Cerebellar nuclear complex (tissue), 1 donor: ENCODE measurements at places on chromosomes 16 and 17.

GRCh38 chr17:3926860-3927627, 10.8 kb upstream of the P2RX1 start:
- DNase-seq = no peak

GRCh38 chr17:61659437-61659836, 68.4 kb upstream of the NACA2 start:
- DNase-seq = no peak

- no peak for DNase-seq
Observed at GRCh38 chr17:37826497-37827430, 81.9 kb upstream of the HNF1B start.

DNA sequence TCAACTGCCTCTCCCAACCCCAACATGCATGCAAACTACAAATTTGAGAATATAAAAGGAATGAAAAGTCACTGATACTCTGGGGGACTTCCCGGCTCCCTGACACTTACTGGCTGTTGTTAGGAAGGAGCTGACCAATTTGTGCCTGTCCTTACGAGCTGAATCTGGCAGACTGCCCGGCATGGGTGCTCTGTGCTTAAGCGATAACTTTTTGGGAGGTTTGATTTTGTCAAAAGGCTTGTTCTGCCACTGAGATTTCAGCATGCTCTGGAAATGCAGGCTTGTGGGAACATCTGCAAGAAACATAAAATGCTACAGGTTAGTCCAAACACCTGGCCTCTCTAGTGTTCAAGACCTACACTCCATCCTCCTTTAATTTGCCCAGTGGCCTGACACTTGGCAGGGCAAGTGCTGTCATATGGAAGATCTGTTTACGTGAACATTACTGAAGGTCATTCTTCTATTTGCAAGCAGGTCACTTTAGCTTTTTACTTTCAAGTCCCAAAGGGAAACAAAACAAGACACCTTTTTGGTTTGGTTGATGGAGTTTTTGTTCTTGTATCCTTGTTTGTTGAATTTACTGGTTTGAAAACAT, 40.6 kb downstream of the STH start:
- DNase-seq = no peak

GRCh38 chr17:3957735-3958599, 6.3 kb downstream of the ATP2A3 start:
- no peak for DNase-seq

DNA sequence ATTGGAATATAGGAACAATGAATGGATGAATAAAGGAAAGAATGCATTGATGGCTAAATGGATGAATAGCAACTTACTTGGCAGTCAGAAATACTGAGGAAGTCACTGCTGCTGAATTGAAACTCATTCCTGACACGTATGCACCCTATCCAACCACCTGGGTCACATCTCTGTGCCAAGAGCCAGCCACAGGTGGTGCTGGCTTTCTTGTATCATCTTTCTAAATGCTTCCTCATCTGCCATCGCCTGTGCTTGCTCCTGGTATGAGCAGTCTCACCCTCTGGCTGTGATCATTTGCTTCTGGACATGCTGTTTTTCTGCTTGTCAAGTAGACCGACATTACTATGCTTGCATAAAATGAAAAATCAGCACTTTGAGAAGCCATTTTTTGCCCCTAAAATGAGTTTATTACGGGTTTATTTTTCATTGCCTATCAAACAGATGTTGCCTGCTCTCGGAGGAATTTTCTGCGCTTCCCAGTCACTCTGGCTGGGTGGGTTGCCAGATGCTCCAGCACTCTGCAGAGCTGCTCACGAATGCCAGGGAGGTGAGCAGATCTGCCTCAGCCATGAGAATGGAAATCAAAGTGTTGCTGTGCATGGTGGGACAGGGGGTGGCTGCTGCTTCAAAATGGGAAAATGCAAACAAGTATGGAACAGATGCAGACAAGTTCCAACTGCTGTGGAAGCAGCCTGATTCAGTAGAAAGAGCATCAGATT, 1349.6 kb upstream of the CDH8 start:
- no peak for DNase-seq

DNA sequence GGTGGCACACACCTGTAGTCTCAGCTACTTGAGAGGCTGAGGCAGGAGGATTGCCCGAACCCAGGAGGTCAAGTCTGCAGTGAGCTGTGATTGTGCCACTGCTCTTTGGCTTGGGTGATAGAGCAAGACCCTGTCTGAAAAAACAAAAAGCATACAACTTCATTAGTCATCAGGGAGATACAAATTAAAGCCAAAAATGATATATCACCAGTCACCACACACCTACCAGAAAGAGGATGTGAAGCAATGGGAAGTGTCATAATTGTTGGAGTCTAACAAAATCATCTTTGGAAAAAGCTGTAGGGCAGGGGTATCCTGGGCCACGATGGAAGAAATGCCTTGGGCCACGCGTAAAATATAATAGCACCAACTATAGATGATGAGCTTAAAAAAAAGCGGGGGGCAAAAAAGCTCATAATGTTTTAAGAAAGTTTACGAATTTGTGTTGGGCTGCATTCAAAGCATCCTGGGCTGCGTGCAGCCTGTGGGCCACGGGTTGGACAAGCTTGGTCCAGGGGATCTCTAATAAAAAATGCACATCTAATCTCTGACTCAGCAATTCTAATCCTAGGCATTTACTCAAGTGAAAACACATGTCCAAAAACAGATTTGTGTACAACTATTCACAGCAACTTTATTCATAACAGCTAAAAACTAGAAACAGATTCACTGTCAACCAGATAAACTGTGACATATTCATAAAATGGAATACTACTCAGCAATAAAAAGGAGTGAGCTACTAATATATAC, 65.9 kb downstream of the HIC1 start:
- no peak for DNase-seq

DNA sequence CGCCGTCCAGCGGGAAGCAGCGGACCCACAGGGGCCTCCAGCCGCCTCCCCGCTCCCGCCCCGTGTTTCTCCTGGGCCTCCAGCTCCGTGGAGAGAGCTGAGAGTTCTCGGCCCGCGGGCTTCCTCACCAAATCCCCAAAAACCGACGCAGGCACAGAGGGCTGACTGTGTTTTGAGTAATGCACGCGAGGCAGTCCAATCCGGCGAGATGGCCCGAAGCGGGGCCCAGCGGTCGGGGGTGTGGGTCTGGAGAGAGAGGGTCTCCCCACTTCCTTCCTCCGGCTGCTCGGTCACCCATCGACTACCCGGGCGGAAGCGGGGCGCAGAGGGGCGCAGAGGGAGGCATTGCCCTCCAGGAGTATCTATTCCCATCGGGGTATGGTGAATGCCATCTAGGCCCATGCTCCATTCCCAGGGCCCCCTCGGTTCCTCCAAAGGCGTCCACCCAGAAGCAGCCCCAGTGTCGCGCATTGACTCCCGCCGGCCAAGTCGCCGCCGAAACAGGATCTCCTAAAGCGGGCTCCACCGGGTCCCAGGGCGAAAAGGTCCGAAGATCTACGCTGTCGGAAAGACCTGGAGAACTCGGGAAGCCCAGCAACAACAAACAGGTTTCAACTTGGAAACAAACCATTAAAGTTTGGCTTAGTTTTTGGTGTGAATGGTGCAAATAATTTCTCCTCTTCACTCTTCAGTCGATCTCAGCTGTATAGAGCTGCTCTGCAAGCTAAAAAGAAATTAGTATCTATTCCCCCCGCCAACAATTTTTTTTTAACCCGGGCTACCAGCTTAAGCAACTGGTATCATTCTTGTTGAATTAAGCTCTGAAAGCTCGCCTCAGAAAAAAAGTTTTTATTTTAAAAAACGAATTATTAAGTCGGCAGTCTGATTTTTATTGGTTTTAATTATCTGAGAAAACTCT, 19.2 kb upstream of the HOXB13 start:
- DNase-seq = no peak

- no peak for DNase-seq
Observed at GRCh38 chr17:48385319-48385718, 44.7 kb downstream of the SKAP1 start.

GRCh38 chr17:21131137-21131536, 4.4 kb downstream of the DHRS7B start:
- DNase-seq = no peak

DNA sequence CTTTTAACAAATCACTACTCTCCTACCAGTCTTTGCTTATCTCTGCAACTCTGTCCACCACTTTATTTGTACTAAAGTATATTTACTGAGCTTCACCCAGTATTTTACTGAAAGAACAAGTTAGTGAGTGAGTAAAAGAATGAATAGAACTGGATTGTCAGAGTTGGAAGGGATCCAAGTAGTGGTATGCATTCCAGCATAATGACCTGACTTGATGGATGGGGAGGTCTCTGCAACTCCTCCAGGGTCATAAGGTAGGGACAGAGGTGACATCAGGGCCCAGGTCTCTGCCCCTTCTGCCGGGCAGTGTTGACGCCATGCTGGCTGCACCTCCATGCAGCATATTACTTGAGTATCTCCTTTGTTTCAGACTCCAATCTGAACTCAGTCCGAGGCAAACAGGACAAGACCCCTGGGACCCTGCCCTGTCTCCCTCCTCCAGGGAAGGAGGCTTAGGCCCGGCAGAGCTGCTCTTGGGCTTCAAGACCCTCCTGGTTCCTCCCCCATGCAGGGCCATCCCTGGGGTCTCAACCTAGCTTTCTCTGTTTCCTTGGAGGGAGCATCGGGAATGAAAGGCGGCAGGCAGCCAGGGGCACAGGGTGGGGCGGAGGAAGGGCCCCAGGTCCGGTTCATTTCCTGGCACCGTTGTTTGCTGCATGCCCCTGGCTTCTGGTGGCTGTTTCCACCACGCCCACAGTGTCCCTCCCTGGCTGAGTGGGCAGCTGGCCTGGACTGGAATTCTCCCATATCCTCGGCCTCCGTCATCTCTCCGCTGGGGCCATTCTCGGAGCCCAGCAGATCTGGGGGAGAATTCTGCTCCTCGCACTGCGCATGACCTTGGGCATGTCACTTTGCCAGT, 12.4 kb upstream of the ITGA3 start:
- DNase-seq = no peak
